ENCODE measurements at places on chromosomes 16 and 17.

DNA sequence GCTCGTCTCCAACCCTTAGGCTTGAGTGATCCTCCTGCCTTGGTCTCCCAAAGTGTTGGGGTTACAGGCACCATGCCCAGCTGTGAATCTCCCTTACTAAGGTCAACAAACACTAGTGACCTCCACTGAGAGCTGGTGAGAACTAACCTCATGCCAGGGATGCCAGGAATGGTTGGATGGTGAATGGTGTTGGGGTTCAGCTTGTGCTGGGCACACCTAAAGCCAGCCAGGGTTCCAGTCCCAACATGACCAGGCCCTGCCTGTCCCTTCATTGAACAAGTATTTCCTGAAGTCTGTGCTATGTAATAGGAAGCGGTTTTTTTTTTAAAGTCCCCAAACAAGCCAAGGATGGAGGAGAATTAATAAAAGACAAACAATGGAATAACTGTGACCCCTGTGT is 56.0 kb upstream of the TOB1 start:
- no peak for DNase-seq

- peak; percentile 7 for DNase-seq
These were observed 668 bp downstream of the SPATA2L start for GRCh38 chr16:89700649-89701424.

GRCh38 chr17:32673964-32674363 is 187.2 kb downstream of the CDK5R1 start:
- DNase-seq = no peak

DNA sequence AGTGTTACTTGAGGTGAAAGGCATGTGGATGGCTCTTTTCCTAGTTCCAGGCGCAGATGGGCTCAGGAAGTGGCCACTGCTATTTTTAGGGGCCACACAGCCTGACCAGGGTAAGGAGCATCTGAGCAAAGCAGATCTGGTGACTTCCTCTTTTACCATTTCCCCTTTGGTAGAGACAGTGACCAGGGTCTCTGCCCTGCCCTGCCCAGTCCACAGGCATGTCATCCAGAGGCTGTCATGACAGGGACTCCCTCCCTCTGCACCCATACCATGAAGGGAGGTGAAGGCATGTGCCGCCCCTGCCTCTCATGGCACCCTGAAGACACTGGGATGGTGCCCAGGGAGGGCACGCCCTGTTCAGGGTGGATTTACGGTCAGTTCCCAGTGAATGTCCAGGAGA is 2.2 kb downstream of the PLA2G15 start:
- DNase-seq = no peak

GRCh38 chr16:67404740-67405226 is 11.5 kb upstream of the TPPP3 start:
- peak; percentile 7 for DNase-seq

GRCh38 chr17:55410722-55411462 is 10.7 kb downstream of the MMD start:
- DNase-seq = no peak

DNA sequence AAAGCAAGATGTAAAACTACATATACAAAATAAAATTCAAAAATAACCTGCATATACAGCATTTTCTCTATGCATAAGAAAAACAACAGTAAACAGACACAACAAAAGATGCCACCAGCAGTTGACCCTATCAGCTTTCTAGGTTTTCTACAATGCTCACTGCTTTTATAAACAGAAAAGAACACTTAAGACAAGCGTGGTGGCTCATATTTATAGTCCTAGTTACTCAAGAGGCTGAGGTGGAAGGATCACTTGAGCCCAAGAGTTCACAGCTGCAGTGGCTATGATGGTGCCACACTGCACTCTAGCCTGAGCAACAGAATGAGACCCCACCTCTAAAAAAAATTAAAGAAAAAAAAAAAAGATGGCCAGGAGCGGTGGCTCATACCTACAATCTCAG is 46.5 kb upstream of the ATP2A3 start:
- DNase-seq = peak; percentile 34

DNA sequence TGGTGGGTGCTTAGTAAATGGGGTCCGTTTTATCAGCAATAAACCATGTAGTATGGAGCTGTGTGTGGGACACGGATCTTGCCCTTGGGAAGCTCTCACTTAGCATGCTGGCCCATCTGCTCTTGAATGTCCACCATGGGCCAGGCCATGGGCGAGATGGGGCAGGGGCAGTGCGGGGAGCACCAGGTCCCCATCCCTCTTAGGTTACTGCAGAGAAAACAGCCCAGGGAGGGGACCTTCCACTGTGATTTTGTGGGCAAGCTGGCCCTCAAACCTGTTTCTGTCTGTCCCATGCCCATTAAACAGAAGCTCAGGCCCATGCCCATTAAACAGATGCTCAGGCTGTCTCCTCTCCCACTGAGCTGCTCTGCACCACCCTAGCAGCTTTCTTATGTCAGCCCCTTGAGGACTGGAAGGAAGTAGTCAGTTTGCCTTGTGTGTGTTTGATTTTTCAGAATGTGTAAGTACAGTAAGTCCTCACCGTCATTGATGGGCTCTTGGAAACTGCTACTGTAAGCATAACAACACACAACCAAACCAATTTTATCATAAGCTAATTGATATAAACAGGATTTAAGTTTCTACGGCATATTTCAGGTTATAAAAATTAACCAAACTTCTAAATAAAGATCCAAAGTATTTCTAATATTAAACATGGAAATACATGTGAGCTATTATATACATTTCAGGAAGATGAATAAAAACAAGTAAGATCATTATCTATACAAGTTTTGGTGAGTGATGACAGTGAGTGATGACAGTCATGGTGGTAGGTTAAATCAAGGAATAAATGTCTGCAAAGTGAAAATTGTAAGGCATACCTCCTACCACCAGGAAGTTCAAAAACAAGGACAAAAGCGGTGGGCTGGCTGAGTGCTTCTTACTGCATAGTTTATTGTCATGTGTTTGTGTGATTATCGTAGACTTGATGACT is 11.5 kb downstream of the MPRIP start:
- DNase-seq = no peak

DNA sequence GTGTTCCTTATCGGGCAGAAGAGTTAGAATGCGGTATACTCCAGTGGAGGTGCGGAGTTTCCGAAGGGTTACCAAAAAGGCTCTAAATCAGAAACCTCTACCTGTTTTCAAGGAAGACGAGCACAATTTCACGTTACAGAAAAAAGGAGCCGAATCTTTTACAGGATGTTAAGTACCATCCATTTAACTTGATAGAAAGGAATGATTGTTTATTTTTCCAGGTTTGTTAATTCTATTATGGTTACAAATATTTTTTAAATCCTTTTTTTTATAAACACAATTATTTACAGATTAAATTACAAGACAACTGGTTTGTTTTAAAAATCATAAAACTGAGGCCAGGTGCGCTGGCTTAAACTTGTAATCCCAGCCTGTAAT is 18.2 kb downstream of the ZNF213 start:
- DNase-seq = no peak

DNA sequence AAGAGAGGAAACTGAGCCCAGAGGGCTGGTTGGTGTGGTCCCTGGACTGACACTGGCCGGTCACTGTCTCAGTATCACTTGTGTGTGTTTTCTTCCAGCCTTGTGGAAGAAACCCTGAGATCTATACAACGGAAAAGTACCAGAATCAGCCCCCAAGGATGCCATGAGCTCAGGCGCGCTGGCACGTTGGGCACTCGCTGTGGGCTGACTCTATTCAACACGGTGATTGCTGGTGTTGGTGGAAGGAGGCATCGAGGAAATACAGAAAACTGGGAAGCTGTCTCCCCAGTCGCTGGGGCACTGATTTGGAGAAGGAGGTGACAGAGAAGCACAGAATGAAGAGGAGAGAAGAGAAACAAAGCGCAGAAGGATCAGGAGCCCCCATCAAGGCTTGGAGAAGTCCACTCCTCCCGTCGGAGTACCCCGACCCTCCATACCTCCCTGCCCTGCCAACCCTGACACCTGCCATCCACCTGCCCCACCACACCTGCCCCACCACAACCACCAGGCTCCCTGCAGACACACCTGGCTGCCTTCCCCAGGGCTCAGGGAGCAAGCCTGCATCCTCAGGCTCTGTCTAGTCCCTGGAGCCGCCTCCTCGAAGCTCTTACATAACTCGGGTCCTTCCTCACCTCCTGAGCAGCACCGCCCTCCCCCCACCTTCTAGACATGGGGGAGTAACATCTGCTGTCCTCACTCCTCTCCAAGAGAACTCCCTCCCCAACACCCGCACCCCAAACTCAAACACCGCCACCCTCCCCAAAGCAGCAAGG is 66.5 kb downstream of the RBFOX3 start:
- no peak for DNase-seq

- DNase-seq = no peak
These were observed 57.9 kb upstream of the TNRC6A start for GRCh38 chr16:24671455-24671954.

DNA sequence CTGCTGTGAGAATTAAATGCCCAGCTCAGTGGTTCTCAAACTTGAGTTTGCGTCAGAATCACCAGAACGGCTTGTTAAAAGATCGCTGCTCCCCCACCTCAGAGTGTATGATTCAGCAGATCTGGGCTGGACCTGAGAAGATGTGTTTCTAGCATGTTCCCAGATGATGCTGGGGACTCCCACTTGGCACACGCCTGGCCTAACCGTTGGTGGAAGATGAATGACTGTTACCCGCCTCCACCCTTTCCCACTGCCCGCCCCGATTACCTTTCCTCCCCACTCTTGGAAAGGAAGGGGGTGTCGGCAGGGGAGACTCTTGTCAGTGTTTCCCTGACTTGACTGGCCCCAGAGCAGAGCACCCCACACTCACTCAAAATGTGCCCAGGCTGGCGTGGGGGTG is 29.3 kb upstream of the ABCC3 start:
- DNase-seq = no peak

GRCh38 chr17:16247586-16247984 is 30.6 kb downstream of the PIGL start:
- DNase-seq = no peak

DNA sequence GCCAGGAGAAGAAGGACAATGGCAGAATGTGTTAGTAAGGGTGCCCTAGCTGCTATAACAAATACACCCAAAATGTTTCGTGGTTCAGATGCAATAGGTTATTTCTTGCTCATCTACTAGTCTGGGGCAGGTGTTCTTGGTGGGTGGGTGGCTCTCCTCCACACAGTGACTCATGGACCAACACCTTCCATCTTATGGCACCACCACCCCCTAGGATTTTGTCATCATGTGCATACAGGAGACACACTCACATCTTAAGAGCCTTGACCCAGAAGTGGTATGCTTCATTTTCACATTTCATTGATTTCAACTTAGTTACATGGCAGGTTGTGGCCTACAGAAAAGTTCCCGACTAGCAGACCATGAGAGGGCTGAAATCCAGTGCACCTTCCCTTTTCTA is 114.7 kb downstream of the AMFR start:
- DNase-seq = peak; percentile 32

GRCh38 chr17:73293480-73293911 is 18.3 kb downstream of the CDC42EP4 start:
- DNase-seq = no peak

- DNase-seq = no peak
These were observed 17.1 kb downstream of the ZNHIT3 start for GRCh38 chr17:36503456-36504155.

DNA sequence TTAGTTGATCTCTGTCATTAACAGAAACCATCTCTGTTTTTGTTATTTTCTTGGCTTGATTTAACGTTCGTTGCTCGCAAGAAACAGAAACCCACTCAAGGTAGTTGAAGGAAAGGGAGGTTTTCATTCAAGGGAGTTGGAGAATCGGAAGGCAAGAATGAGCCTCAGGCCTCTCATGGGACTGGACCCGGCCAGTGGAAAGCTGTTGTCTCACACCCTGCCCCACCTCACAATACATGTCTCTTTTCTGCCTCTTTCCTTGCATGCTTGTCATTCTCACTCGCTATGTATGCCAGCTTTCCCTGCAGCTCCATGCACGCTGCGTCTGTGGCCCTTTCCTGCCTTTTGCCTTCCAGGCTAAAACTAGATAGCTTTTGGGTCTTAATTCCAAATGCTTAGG is 18.3 kb downstream of the DCAF7 start:
- DNase-seq = no peak

- DNase-seq = no peak
These were observed 4.8 kb downstream of the TNP2 start for GRCh38 chr16:11264155-11264832.

- DNase-seq = no peak
These were observed 983.2 kb downstream of the CDH11 start for GRCh38 chr16:64138621-64139020.

DNA sequence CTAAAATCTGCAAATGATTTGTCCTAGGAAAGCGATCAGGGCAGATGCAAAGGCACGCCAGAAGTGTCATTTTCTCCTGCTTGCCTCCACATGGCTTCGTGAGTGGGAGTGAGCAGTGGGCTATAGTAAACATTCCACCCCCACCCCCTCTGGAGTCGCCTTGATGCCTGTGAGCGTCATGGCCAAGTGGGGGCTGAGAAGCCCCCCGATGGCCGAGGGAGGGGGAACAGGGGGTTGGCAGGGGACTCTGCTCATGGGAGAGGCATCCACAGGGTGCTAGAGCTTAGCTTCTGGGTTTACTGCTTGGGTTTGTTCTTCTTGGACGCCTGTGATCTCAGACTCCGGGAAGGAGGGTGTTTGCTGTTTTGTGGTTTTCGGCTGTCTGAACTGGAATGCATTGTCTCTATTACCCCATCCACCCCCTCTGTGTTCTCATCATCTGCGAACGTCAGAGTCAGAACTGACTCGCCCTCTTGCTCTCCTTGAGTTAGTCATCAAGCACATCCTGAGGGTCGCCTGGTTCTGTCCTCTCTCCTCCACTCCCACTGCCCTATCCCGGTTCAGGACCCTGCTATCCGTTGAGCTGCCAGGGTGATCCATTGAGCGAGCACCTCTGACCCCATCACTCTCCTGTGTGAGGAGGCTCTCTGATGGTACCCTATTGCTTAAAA is 15.4 kb downstream of the TNS4 start:
- peak; percentile 9 for DNase-seq

DNA sequence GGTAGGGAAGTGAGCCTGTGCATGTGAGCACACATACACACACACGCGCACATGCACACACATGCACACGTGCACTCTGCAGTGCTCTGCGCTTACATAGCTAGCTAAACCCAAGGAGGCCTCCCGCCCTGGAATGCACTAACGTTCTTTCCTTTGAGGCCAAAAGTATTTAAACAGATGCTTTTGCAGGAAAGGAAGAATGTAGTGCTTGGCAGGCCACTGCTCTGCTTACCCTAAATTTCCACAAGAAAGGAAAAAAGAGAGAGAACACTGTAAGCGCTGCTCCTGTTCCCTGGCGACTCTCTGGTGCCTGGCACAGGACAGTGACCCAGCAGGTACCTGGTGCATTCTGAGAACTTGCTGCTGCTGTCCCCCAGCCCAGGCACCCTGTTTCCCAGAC is 31.3 kb upstream of the MRPS23 start:
- no peak for DNase-seq

- no peak for DNase-seq
These were observed 157.6 kb upstream of the GSE1 start for GRCh38 chr16:85455534-85455933.

Measured in DMS79 treated with DMSO at 0.1 percent for 48 hours (cell line).